Mononuclear cell (primary cell): ENCODE measurements at places on chromosomes 11 and 22. TPM values are rescaled to one million over a fixed set of nuclear protein-coding genes. Genes with fewer than 3 reads are reported as not detected.

The APOA4 gene
- total RNA-seq = not detected

The EFEMP2 gene
- total RNA-seq = 1.3 TPM

The TCN1 gene
- 0.52 TPM for total RNA-seq

The OR52A1 gene
- not detected for total RNA-seq

The GRAP2 gene
- total RNA-seq = 94.1 TPM

The C22orf42 gene
- 0.10 TPM for total RNA-seq

The LRRC55 gene
- not detected for total RNA-seq

The BCO2 gene
- 1.4 TPM for total RNA-seq

The RAG2 gene
- not detected for total RNA-seq

The ISX gene
- not detected for total RNA-seq

The ACTN3 gene
- total RNA-seq = not detected

The PGGHG gene
- total RNA-seq = 85.2 TPM

The SLC22A6 gene
- total RNA-seq = not detected

The TEX12 gene
- total RNA-seq = 0.63 TPM

The SCGB2A2 gene
- total RNA-seq = not detected

The CD59 gene
- total RNA-seq = 14.9 TPM

The OTOG gene
- total RNA-seq = not detected

The SYNGR1 gene
- 6.5 TPM for total RNA-seq
